ENCODE measurements at places on chromosomes 1 and 21.

GRCh38 chr21:39863111-39863510 lies 4.1 kb upstream of the PCP4 start:
- peak; percentile 62 for DNase-seq

- DNase-seq = no peak
Observed at GRCh38 chr1:208040821-208041297, 129.9 kb upstream of the CD34 start.

DNA sequence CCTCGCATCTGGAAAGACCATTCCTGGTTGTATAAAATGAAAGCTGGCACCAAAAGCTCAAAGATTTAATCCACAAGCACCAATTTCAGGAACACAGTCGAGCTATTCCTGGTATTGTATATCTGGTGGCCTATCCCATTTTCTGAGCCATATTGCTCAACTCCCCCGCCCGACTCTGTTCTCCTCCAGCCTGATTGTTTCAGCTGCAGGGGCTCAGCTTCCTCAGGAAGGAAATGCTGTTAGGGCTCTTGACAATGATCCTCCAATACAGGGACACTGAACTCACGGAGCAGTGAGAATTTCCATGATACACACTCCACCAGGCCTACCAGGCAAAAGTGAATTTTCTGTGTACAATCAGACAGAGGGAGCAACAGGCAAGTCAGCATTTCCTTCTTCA lies 16.9 kb upstream of the TDRD10 start:
- DNase-seq = no peak

DNA sequence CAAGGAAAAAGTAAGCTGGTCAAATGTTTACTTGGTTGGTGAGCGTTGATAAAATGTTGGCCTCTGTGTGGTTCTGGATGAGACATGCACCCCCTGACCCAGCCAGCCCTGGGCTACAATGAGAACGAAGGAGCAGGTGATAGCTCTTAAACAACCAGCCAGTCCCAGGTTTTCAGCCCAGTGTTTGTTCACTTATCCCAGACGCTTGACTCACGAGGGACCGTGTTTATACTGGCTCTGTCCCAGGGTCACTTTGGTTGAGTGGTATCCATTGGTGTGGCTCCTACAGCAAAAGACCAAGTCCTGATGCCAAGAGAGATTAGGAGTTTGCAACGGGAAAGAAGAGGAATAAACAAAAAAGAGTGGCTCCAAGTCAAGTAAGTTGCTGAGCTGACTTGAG lies 86.9 kb downstream of the KCNJ15 start:
- peak; percentile 48 for DNase-seq

GRCh38 chr1:970242-970972 lies 4.1 kb downstream of the PLEKHN1 start:
- DNase-seq = no peak

DNA sequence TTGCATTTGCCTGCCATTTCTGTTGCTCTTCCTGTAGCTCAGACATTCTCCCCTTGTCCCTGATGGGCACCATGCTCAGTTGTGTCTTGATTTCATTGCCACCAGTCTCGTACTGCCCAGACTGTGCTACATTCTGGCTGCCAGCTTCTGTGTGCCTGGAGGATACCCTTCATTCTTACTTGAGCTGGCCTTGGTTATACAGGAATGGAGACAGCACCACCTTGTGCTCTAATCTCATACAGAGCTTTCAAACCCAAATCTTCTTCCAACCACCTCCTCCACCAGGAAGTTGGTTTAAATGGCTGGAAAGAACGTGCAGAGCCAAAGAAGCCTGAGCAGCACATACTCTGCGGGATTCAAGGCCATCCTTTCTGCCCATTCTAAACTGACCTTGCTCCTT lies 165.3 kb downstream of the SLC35F3 start:
- peak; percentile 18 for DNase-seq

DNA sequence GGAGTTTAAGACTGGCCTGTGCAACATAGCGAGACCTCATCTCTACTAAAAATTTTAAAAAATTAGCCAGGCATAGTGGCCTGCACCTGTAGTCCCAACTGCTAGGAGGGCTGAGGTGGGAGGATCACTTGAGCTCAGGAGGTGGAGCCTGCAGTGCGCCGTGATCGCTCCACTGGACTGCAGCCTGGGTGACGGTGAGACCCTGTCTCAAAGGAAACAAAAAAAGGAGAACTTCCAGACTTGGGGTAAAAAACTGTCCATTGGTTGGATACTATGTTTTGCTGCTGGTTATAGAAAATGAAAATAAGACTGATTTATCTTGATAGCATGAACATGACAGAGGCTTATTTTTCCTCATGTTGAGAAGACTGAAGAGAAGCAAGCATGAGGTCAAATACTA lies 79.4 kb downstream of the WDR4 start:
- no peak for DNase-seq

DNA sequence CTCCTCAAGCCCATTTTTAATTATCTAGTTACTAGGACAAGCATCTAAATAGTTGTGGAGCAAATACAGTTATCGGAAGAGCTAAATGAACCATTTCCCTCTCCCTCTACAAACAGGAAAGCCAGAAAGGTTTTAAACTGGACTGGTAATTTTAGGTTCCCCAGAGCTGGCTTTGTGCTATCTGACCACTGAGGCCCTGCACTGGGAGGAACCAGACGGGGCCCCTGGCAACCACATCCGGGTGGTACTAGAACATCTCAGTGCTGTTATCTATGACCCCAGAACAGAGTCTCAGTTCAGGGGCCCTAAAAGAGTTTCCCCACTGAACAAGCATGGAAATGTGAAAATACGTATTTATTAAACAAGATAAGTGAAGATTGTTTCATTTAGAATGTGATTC lies 7.7 kb upstream of the RSPH1 start:
- DNase-seq = no peak

GRCh38 chr1:199122532-199123311 lies 483.9 kb downstream of the PTPRC start:
- DNase-seq = peak; percentile 85

GRCh38 chr1:210726621-210727020 lies 397.9 kb downstream of the HHAT start:
- peak; percentile 28 for DNase-seq

GRCh38 chr1:1308756-1309250 lies 406 bp downstream of the PUSL1 start:
- DNase-seq = peak; percentile 23

GRCh38 chr1:206589206-206589605 lies 23.1 kb downstream of the EIF2D start:
- DNase-seq = peak; percentile 75

DNA sequence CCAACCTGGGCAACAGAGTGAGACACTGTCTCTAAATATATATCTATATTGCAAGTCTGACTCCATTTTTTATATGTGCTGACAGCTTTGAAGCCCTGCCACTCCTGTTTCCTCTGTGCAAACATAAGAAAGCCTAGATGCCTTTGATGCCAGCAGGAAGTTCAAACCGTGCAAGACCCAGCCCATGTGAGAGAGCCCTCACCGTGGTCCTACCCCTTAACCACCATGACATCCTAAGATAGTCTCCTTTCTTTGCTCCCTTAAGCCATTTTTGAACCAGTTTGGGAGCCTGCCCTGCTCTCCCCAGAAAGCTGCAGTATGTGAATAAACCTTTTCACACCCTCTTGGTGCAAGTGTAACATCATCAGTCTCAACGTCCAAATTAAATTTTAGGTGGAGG lies 3.7 kb upstream of the DIPK1A start:
- DNase-seq = no peak

DNA sequence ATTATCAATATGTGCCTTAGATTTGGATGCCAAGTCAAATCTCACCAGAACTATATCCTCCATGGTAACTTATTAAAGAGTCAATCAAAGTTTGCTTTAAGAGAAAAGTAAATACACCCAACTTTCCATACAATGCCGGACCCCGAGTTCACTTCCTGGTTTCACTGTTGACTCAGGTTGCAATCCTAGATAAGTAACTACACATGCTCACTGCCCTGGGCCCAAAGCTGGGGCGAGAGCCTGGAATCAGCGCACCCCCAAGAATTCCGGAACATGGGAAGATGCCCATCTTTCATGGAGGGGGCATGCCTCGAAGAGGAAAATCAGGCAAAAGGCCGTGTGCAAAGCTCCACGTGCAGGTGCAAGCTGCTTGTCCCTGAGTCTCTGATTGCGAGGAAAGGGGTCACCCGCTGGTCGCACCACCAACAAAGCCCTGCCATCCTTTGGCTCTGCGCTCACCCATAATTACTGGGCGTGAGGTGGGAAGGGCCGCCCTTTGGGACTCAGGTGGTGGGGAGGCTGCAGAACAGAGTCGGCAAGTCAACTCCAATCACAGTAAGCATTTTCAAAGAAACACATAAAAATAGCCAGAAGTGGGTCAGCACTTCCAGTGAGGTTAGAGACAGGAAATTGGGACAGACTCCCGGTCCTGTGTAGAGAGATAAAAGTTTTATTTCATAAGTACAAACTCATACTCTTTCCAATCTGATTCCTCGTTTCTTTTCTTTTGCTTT lies 167.7 kb downstream of the TOMM20 start:
- DNase-seq = no peak

DNA sequence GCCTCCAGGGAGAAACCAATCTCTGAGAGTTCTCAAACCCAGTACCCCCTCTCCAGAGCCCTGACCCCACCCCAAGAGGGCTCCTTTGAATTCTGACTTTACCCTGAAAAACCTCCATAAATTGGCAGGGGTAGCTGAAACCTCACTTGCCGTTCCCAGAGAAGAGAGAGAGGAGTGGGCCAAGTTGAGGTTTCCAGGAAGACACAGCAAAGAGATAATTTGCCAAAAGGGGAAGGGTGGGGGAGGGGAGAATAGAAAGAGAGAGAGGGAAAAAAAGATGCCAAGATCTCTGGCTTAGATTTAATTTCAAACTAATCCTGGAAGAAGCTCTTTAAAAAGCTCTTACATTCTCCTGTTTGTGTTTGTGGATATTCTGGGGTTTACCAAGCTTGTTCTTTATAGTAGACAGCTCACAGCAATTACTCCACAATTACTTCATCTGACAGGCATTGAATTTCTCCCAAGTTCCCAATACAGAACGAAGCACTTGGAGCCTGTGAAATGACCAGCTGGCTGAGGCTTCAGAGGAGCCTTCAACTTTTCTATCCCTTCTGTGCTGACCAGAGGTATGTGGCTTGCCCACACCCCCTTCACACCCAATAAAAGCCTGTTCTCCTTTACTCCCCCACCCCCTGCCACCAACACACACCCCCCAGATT lies 1.1 kb upstream of the GRHL3 start:
- peak; percentile 66 for DNase-seq

DNA sequence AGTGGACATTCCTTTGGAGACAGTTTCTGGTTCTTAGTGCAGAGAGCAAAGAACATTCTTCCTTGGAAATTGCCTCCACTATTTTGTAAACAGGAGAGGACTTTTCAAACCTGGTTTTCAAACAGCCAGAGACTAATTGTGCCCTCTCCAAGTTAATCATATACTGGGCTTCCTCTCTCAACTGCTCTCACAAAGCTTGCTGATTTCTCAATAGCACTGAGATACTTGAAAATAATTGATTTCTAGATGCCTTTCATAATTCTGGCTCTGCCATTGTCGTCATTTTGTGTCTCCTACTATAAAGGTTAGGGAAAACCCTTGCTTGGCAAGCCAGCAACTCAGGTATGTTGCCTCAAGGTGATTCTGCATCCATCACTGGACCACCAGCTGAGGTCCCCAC lies 56.0 kb downstream of the KCNJ15 start:
- no peak for DNase-seq

GRCh38 chr1:10495475-10495817 lies 20.7 kb downstream of the PEX14 start:
- DNase-seq = no peak

- DNase-seq = no peak
Observed at GRCh38 chr1:51570063-51570710, 46.7 kb upstream of the OSBPL9 start.

DNA sequence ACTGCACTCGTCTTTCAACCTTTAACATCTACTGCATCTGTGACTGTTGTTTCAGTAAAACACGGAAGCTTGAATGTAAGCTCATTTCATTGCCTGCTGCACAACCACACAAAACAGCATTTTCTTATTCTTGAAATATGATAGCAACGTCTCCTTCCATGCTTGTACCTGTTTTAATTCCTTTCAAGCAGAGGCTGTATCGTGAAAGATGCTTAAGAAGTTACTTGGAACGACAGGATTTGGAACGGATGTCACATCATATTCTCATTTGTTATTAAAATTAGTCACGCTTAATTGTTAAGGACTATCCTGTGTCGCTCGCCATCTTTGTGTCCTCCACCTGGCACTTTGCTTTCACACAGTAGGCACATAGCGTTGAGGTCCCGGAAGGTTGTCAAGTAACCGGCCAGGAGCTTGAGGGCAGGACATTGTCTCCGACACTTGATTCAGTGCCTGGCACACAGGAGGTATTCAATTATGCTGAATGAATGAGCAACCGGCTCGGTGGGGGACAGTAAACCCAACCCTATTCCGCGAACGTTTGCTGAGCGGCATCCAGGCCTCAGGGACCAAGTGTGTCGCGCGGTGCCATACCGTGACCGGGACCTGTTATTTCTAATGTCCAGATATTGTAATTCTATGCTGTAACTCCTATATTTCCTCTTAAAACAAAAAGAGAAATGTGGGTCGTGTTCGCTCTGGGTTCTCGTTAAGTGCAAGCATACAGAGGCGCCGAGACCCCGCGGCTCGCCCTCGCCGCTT lies 499 bp upstream of the SH3GLB1 start:
- DNase-seq = no peak

DNA sequence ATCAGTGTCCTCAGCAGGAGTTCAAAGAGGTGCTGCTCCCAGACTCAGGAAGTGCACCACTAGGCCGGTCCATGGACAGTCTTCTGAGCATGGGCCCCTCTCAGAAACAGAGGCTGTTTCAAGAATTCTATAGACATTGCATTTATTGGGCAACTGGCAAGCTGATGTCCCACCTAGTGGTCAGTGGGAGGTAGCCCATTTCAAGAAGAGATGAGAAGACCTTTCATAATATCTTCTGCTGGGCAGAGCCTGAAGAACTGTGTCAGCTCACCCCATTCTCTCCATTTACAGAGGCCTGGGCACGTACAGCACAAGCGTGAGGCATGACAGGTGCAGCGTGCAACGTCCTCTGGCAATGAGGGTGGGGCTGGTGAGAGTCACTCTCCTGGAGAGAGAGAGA lies 216.0 kb downstream of the DYRK1A start:
- peak; percentile 32 for DNase-seq

- peak; percentile 41 for DNase-seq
Observed at GRCh38 chr1:54671985-54672608, 30.5 kb downstream of the MROH7 start.

DNA sequence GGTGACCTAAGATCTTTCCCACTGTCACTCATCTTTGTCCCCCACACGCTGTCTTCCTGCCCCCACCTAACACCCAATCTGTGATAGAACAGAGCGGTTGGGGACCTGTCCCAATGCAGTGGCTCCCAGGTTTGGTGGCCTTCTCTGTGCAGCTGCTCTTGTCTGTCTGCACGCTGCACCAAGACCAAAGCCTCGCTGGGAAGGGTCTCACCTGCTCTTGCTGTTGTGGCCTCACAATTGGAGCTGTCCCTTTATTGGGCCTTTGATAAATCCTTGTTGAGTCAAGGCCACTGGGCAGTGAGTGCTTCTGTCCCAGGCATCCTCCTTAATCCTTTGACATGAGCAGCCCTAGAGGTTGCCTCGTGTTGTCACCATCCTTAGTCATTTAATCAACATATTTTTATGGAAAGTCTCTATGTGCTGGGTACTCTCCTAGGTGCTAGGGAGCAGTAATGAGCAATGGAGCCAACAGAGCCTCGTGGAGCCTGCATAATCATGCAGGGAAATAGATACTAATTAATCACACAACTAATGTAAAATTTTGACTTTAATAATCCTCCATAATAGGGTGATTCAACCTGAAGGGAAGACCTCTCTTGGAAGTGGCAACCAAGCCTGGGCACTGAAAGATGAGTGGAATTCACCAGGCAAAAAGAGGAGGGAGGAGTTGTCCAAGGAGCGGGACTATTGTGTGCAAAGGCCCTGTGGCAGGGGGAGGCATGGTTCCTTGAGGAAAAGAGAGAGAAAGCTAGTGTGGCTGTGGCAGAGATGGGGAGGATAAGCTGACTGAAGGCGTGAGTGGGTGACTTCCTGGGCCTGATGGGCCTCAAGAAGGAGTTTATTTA lies 57.6 kb downstream of the MAN1C1 start:
- no peak for DNase-seq

Data from mammary epithelial cell (primary cell).